Activated T-helper 1 cell treated with anti-CD3 and anti-CD28 coated beads, Interleukin-12 subunit alpha, Interleukin-12 subunit beta, Interleukin-2, Interleukin-4 antibody, amounts not matched to agents 30 ng/mL and 10 ng/mL and 1 ng/mL, durations not matched to agents 14 hours and 24 hours and 36 hours (primary cell): ENCODE measurements at places on chromosomes 5 and 9.
A peak's percentile ranks its signal among the peaks of the same experiment; 100 is the strongest.

DNA sequence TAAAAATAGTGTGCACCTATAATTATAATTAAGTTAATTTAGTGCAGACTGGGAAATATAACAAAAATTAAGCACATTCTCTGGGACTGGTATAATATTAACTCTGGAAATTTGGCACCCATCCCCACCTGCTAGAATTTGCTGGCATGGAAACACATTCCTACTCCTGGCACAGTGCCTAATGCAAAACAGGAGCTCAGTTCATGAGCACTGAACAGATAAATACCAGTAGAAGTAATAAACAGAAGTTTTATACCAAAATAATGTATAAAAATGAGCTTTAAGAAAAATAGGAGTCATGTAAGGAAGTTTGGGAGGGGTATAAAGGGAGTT, 23.7 kb upstream of the NPR3 start:
- no peaks in the 10 kb centered on the region for H3K4me1 ChIP-seq
- no peaks in the 10 kb centered on the region for H3K36me3 ChIP-seq
- no peak for DNase-seq
- H3K4me3 ChIP-seq = no peak overlapping the region
- no peaks in the 10 kb centered on the region for H3K27me3 ChIP-seq

DNA sequence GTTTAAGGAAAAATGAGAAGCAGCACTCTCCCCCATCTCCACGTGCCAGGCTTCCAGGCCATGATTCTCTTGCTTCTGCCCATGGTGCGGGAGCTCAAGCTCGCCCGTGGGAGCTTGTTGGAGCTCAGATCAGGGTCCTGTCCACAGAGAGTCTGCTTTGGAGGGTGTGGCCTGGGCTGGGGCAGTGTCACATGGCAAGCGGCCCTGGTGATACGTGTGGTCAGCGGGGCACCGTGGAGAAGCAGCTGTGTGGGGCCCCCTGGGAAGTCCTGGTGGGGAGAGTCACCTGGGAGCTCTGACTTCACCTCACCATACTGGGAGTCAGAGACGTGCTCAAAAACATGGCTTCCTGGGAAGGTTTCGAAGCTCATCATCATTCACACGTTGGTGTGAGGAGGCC, 275.3 kb downstream of the GADD45G start:
- no peaks in the 10 kb centered on the region for H3K4me1 ChIP-seq
- H3K36me3 ChIP-seq = no peaks in the 10 kb centered on the region
- H3K27me3 ChIP-seq = peaks cover 4% of the 10 kb centered on the region

- H3K27me3 ChIP-seq = no peaks in the 10 kb centered on the region
- peak; percentile 72 for DNase-seq
- H3K27ac ChIP-seq = peak overlapping the region; percentile 93
- H3K4me1 ChIP-seq = peaks cover 61% of the 10 kb centered on the region
These were observed 13.2 kb downstream of the GZMK start for GRCh38 chr5:55037046-55037771.

- DNase-seq = no peak
- H3K27me3 ChIP-seq = no peaks in the 10 kb centered on the region
- peaks cover 5% of the 10 kb centered on the region for H3K36me3 ChIP-seq
These were observed 367.2 kb downstream of the MLLT3 start for GRCh38 chr9:20255052-20255451.

GRCh38 chr9:82997476-82998140, 65.3 kb downstream of the RASEF start:
- H3K27ac ChIP-seq = no peak overlapping the region
- no peak for DNase-seq
- H3K4me3 ChIP-seq = no peak overlapping the region

- DNase-seq = no peak
- peaks cover 22% of the 10 kb centered on the region for H3K4me1 ChIP-seq
- H3K36me3 ChIP-seq = no peaks in the 10 kb centered on the region
- peak overlapping the region; percentile 40 for H3K4me3 ChIP-seq
These were observed 207.7 kb downstream of the MEF2C start for GRCh38 chr5:88675168-88675707.

- no peaks in the 10 kb centered on the region for H3K4me1 ChIP-seq
- no peak for DNase-seq
- no peak overlapping the region for H3K4me3 ChIP-seq
- no peaks in the 10 kb centered on the region for H3K36me3 ChIP-seq
These were observed 100.2 kb upstream of the ZNF366 start for GRCh38 chr5:72607381-72607780.

DNA sequence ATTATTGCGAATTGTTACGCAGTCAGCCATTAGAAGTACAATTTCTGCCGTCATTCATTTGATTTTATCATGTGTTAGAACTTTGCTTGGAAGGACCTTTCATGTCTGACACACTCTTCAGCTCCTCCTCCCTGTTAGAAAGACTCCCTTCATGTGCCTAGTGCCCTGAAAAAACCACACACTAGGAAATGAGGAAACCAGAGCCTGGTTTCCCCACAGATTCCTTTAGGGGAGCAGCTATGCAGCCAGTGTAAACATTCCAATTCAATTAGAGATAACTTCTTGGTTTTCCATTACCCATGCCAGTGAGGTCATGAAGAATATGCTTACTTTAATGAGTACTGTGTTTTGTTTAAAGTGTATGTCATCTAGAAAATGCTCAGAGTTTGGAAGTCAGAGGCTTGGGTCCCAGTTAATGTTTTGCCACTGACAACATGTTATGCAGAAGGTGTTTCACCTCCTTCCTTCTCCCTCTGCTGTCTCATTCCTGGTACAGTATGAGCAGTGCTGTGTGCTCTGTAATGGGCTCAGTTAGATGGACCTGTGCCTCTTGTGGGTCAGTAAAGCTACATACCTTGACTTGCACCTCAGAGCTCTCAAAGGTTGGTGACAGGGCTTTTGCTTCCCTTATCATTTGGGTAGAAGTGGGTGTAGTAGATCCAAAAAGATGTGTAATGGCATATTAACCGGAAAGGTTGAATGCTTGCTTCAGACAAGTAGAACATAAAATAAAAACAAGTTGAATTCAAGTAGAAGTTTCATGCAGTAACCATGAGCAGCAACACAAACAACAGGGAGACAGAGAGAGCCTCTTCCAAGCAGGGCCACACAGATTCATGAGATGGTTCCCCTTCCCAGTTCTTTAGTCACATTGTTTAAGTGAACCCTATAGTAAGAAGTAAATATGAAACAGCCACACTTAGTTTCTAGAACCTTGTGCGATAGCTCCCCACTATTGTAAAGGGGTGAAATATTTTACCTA, 52.6 kb upstream of the TNFAIP8 start:
- peaks cover 31% of the 10 kb centered on the region for H3K36me3 ChIP-seq
- H3K4me3 ChIP-seq = peak overlapping the region; percentile 48
- peak overlapping the region; percentile 73 for H3K27ac ChIP-seq

DNA sequence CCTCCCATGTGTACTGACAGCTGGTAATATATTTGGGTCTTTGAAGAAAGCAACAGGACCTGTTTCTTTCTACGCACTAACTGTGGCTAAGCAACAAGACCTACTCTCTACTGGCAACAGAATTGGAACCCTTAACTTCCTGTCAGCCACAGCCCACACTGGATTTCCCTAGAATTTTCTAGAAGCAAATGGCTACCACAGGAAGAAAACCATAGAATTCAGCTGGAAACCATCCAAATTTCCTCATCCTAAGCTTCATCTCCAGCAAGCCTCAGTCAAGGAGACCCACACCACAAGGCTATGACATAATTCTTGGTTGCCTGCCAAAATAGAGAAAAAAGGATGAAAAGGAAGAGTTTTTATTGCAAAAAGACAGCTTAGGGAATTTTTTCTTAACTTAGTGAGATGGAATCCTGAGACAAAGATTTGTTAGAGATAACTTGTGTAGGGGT, 171.8 kb upstream of the TNC start:
- peaks cover 3% of the 10 kb centered on the region for H3K27me3 ChIP-seq
- no peak for DNase-seq
- no peaks in the 10 kb centered on the region for H3K4me1 ChIP-seq

GRCh38 chr9:87237336-87237735, 260.3 kb upstream of the DAPK1 start:
- DNase-seq = no peak
- H3K4me1 ChIP-seq = no peaks in the 10 kb centered on the region
- no peak overlapping the region for H3K4me3 ChIP-seq
- H3K36me3 ChIP-seq = no peaks in the 10 kb centered on the region
- no peak overlapping the region for H3K27ac ChIP-seq

GRCh38 chr5:157659868-157660660, 7.8 kb upstream of the SOX30 start:
- H3K27me3 ChIP-seq = peaks cover 3% of the 10 kb centered on the region
- peaks cover 23% of the 10 kb centered on the region for H3K36me3 ChIP-seq
- no peak overlapping the region for H3K27ac ChIP-seq
- no peaks in the 10 kb centered on the region for H3K4me1 ChIP-seq
- no peak for DNase-seq

- no peak for DNase-seq
- H3K4me1 ChIP-seq = peaks cover 77% of the 10 kb centered on the region
- H3K27ac ChIP-seq = peak overlapping the region; percentile 78
- no peaks in the 10 kb centered on the region for H3K27me3 ChIP-seq
These were observed 30.5 kb upstream of the ADAM19 start for GRCh38 chr5:157606046-157606445.

GRCh38 chr5:141050622-141051520, at the start of gene PCDHB1:
Gene PCDHB1, plus strand, starts transcription at chr5:141051374. Its CDS starts 97 bp downstream, at chr5:141051471.
- no peaks in the 10 kb centered on the region for H3K4me1 ChIP-seq
- DNase-seq = no peak
- no peaks in the 10 kb centered on the region for H3K27me3 ChIP-seq
- H3K4me3 ChIP-seq = no peak within 1 kb of the TSS
- no peak within 1 kb of the TSS for H3K27ac ChIP-seq
- no peaks in the 10 kb centered on the region for H3K36me3 ChIP-seq

GRCh38 chr9:20139763-20140290, 351.0 kb upstream of the SLC24A2 start:
- no peak overlapping the region for H3K27ac ChIP-seq
- no peaks in the 10 kb centered on the region for H3K27me3 ChIP-seq
- DNase-seq = no peak
- peaks cover 1% of the 10 kb centered on the region for H3K36me3 ChIP-seq

DNA sequence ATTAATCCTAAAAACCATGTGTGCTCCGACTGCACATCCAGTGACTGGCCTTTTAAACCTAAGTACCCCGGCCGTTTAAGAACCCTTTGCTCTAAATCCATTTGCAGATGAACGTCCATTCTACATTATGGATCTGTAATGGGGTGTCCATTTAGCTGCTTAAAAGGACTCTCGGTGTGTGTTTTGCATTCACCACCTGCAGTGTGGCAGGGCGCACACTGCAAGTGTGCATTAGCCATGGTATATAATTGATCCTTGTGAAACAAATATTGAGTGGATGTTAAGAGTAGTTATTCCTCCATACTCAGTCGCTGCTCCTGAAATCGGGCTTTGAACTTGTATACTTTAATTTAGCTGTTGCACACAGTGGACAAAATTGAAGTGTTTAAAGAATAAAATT, 190.1 kb upstream of the WWC1 start:
- no peak for DNase-seq
- H3K4me3 ChIP-seq = no peak overlapping the region
- no peaks in the 10 kb centered on the region for H3K36me3 ChIP-seq

GRCh38 chr5:140547508-140548299, at the start of gene EIF4EBP3:
Gene EIF4EBP3, plus strand, starts transcription at chr5:140547662. Its CDS starts 76 bp downstream, at chr5:140547738.
- peaks cover 48% of the 10 kb centered on the region for H3K4me1 ChIP-seq
- H3K36me3 ChIP-seq = peaks cover 33% of the 10 kb centered on the region
- H3K27ac ChIP-seq = peak within 1 kb of the TSS; percentile 82
- peak within 1 kb of the TSS; percentile 80 for H3K4me3 ChIP-seq
- H3K27me3 ChIP-seq = no peaks in the 10 kb centered on the region

GRCh38 chr9:122183501-122183900, 23.8 kb downstream of the MORN5 start:
- no peak overlapping the region for H3K27ac ChIP-seq
- no peak for DNase-seq
- H3K36me3 ChIP-seq = no peaks in the 10 kb centered on the region
- no peaks in the 10 kb centered on the region for H3K4me1 ChIP-seq
- peaks cover 13% of the 10 kb centered on the region for H3K27me3 ChIP-seq

GRCh38 chr5:73630765-73631164, 4.8 kb downstream of the ARHGEF28 start:
- H3K27me3 ChIP-seq = peaks cover 33% of the 10 kb centered on the region
- H3K4me1 ChIP-seq = no peaks in the 10 kb centered on the region
- no peak overlapping the region for H3K4me3 ChIP-seq
- no peaks in the 10 kb centered on the region for H3K36me3 ChIP-seq
- H3K27ac ChIP-seq = no peak overlapping the region

- H3K4me3 ChIP-seq = no peak within 1 kb of the TSS
- no peaks in the 10 kb centered on the region for H3K4me1 ChIP-seq
- DNase-seq = no peak
- H3K36me3 ChIP-seq = no peaks in the 10 kb centered on the region
- no peak within 1 kb of the TSS for H3K27ac ChIP-seq
- peaks cover 27% of the 10 kb centered on the region for H3K27me3 ChIP-seq
These were observed at the start of gene FBXL7 for GRCh38 chr5:15499528-15500324. Gene FBXL7, plus strand, starts transcription at chr5:15500180.

DNA sequence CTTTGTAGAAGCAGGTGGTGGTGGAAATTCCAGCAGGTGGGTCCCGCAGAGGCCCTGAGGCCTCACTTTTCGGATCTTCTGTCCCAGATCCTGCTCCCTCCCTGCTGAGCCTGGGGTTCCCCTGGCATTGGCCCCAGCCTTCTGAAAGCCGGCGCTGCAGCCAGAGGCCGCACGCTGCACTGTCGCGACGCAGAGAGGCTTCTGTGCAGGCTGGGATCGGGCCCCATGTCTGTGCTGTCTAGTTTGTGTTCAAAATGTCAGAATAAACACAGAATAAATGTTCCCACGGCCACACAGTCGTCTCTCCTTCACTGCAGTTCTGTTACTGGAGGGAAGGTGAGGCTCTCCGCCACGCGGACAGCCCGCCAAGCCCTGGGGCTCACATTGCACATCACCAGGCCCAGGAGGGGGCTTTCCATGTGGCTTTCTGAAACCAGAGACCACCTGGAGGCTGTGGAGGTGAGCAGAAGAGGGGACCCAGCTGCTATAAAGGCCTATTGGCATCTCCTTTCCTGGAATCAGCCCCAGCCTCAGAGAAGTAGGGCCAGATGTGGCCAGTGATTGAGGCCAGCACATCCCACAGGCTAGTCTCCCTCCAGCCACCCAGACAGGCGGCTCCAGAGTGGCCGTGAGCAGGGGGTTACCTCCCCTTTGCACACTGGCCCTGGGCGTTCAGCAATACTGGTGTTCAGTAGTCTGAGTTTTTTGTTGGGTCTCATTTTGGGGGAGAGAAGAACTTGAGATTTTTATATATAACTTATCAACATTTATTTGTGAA, 46.5 kb downstream of the USP20 start:
- H3K36me3 ChIP-seq = peaks cover 23% of the 10 kb centered on the region
- H3K27ac ChIP-seq = no peak overlapping the region
- peaks cover 28% of the 10 kb centered on the region for H3K4me1 ChIP-seq

- DNase-seq = peak; percentile 42
- peaks cover 31% of the 10 kb centered on the region for H3K36me3 ChIP-seq
- peak overlapping the region; percentile 97 for H3K4me3 ChIP-seq
- H3K27ac ChIP-seq = peak overlapping the region; percentile 100
These were observed 424 bp downstream of the HNRNPA0 start for GRCh38 chr5:137753691-137754187.

DNA sequence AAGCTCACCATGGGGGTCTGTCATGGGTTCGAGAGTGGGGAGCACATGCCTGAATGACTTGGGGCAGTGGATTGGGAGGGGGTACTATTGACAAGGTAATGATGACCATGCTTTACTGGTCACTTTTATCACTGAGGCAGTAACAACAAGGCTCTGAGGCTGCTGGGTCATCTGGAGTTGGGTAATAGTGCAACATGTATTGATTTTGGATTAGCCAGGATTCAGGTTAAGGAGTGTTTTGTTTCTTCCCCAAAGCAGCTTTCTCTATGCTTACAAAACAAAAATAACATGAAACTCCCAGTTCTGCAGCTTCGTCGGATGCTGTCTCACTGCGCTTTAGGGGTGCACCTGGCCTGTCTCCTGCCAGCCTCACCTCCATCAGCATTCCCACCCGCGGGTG, 155.3 kb downstream of the GADD45G start:
- H3K27me3 ChIP-seq = peaks cover 3% of the 10 kb centered on the region
- no peak overlapping the region for H3K27ac ChIP-seq
- H3K36me3 ChIP-seq = no peaks in the 10 kb centered on the region
- H3K4me3 ChIP-seq = no peak overlapping the region
